ENCODE measurements at places on chromosomes 2 and 18.
A peak's percentile ranks its signal among the peaks of the same experiment; 100 is the strongest.

DNA sequence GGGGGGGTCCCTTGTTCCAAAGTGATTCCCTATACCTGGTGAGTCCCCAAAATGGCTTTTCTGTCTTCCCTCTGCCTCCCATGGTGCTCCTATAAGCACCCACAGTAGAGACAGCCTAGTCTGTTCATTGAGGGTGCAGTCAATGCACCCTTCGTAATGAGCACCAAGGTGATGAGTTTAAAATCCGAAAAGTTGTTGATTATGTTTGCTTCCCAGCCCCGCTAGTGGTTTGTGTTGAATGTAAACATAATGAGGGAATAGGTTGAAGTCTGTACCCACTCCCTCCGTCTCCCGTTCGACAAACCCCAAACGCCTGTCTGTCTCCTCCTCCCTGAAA is 2.3 kb downstream of the FOSL2 start:
- DNase-seq, result no peak

DNA sequence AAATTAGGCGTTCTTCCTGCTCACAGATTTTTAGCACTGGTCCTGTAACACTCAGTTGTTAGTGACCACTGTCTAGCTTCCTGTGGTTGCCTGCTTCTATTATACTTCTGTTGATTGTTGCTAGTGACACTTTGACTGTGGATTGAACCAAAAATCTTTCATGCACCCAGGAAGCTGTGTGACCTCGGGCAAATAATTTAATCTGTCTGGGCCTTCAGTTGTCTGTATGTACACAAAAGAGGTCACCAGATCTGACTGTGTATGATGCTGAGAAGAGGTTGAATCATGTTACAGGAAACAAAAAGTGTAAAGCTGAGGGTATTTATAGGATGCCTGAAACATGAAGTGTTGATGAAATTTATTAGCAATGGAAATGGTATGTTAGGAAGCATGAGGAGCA is 12.7 kb downstream of the ICOS start:
- DNase-seq, result no peak

DNA sequence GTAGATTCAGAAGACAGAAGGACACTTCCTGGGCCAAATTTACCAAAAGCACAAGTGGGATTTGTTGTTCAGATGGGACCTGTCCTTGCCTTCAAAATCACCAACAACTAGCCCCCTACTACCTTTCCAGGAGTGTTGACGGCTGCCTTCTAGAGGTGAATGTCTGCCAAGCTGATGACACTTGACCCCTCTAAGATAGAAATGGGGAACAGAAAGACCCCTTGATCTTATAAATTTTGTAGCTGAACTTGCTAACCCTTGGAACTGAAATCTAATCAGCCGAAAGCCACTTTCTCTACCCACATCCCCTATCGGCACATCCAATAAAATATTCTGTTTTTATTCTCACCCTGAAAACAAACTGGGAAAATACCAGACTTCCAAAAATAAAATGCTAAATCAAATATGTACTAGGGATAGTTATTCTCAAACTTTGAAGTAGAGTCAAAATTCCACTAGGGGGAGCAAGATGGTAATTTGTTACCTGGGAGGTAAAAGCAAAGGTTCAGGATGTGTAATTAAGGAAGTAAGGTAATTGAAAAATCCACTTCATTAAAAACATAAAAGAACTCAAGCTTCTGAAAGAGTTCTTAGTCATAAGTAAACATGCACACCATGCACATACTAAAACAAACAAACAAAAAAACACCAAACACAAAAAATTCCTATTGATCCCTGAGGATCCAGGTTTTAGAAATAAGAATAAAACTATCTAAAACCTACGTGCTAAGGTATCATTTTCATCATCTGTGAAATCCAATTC is 119.2 kb downstream of the ANKRD44 start:
- peak; percentile 56 for DNase-seq

DNA sequence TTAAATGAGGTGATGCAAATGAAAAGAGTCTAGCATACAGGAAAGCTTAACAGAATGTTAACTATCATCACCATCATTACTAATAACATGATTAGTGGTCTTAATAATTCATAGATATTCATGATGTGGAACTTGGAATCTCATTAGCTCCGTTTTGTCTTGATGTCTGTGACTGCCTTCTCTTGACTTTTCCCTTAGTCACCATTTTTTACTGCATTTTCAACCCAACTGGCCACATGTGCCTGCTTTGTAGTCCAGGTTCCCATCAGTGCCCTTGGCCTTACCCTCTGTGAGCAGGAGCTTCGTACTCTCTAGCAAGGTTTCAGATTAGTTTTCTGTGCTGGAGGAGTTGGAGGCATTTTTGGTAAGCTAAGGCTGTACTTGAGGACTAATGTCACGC is 47.0 kb downstream of the RAB31 start:
- DNase-seq, result no peak

DNA sequence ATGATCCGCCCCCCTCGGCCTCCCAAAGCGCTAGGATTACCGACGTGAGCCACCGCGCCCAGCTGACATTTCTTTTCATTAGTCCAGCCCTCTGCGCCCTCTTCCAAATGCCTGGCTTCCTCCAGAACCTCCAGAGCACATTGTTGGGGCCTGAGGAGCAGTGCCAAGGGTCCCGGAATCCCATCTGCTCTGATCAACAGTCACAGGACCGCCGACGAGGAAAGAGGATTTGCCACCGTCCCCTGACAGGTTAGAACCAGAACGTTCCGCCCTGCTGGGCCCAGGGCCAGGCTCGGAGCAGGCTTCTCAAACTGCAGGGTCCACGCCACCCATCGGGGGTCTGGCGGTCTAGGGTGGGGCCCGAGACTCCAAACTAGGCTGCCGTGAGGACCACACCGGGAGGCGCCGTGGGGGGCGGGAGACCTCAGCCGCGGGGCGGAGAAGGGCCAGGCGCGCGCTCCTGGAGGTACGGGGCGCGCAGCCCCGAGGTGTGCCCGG is 36.9 kb upstream of the ITM2C start:
- DNase-seq, result no peak

- DNase-seq, result no peak
Measured at GRCh38 chr2:74009577-74009976, 24.9 kb downstream of the TET3 start.

DNA sequence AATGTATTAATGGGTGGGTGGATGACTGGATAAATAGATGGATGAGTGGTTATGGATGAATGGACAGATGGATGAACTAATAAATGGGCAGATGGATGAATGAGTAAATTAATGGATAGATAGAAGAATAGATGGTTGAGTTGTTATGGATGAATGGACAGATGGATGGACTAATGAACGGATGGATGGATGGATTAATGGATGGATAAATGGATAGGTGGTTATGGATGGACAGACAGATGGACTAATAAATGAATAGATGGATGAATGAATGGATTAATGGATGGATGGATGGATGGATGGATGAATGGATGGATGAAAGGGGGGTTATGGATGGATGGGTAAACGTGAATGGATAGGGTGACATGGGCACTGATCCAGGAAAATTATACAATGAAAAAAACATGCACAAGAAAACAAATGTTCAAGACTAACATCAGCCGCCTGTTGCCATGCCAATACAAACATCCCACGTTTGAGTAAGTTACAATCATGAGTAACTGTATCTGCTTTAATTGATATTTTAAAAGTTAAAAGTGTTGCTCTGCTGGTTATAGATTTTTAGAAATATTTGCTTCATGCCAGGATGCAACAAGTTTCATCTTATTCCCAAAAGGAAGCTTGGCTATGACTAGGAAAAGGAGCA is 20.8 kb downstream of the PXDN start:
- no peak for DNase-seq

GRCh38 chr2:51921076-51921475 is 889.1 kb upstream of the NRXN1 start:
- DNase-seq, result no peak

DNA sequence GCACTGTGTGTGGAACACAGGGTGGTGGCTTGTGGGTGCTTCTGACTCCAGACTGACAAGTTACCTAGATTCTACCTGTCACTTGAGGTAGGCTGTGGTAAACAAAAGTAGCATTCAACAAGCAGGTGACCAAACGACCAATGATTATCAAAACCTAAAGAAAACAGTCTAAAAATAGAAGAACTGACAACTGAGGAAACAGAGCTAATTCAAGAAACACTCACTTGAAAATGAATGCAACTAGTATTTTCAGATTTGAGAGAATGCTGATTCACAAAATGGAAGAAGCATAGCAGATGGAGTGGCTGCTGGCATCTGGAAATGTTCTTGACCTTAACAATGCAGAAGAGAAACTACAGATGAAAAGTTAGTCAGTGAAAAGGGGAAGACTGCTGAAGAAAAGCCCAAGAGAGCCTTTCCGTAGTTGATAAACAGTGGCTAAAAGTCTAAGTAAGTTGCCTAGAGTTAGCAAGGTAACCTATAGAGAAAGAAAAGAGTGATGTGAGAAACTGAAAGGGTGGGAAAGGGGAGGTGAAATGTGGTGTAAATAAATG is 170.4 kb downstream of the NCK2 start:
- DNase-seq, result no peak

DNA sequence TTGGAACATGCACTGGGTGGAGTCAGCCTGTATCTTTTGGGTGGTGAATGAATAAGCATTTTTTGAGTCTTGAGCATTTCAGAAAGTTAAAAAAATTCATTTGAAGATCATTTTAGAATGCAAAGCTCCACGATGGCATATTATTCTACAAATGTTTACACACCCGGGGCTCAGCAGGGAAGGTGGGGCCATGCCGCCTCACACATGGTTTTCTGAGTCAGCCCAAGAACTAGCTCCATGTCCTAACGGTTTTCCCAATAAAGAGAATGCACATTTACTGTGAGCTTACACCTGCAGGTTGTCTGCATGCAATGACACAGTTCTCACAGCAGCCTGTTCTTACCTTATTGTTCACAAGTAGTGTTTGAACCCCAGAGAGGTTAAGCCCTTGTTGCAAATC is 670.3 kb downstream of the GALR1 start:
- DNase-seq, result no peak

GRCh38 chr2:128578406-128579390 is 260.0 kb upstream of the HS6ST1 start:
- no peak for DNase-seq

DNA sequence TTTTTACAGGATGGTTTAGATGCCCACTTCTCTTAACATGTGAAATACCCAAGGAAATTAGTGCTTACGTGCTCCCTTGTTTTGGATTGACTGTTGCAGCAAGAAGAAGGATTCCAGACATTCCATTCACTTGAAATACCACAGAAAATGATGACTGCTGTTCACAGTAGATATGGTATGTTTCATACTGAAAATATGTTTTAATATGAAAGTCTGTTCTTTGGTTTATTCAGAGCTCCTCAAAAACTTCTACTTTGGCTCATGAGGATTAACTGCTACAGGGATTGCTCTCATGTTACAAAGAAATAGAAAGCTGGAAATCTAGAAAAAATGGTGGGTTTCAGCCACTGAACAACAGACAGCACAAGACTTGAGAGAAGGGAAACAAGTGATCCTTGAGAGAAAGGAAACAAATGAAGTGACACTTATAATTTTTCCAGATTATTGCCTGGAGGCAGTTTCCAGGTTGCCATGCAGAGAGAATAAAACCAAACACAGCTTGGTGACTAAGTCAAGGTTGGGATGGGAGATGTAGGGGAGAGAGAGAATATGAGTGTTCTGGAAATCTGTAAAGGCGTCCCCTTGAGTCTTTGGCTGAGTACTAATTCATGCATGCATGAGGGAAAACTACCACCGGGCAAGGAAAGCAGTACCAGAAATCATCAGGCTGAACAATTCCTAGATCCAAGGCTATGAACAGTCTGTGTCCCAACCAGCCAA is 348.1 kb downstream of the CLIP4 start:
- DNase-seq, result no peak

DNA sequence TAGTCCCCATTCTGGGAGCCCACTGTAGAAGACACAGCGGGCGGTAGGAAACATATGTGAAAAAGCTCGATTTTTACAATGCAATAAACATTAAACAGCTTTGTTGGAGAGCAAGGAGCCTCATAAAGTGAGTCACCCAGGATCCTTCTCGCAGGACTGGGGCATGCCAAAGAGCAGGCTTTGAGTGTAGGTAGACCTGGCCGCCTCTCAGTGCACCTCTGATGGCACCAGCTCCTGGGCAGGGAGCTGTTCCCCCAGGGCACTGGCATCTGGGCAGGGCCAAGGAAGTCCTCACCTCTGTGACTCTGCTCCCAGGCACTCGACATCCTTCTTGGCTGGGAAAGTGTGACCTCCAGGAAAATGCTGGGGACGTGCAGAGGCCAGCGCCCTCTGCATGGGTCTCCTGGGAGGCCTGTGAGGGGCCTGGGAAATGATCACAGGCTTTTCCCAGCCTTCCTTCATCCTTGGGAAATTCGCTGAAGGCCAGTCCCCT is 94.2 kb downstream of the POLR1A start:
- no peak for DNase-seq

All from NCI-H1436 (cell line).